ENCODE measurements at places on chromosomes 6 and 20.

DNA sequence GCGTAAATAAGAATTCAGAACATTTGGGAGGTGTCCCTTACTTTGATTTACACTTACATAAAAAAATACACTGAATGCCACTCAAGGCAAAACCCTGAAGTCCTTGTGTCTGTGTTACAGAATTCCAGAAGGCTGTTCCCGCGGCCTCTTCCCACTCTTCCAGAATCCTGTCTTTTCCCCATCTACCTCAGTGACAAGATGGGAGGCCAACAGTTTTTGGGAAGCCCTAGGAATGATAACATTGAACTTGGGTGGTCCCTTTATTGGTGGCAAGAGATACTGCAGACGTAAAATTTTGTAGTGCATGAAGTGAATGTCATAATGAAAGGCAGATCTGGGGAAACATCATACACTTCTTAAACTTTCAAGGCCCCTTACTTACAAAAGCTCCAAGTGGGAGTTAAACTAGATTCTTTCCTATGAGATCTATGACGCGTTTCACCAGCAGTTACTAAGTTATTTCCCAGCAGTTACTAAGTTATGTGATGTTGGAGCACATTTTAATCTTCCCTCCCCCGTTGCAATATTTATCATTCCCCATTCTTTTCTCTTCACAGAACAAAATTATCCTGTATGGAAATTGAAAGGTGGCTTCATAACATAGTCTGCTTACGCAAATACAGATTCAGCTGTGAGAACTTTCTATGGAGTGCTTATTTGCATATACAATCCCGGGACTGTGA is 79.5 kb downstream of the BCAS1 start:
- no peak for DNase-seq

DNA sequence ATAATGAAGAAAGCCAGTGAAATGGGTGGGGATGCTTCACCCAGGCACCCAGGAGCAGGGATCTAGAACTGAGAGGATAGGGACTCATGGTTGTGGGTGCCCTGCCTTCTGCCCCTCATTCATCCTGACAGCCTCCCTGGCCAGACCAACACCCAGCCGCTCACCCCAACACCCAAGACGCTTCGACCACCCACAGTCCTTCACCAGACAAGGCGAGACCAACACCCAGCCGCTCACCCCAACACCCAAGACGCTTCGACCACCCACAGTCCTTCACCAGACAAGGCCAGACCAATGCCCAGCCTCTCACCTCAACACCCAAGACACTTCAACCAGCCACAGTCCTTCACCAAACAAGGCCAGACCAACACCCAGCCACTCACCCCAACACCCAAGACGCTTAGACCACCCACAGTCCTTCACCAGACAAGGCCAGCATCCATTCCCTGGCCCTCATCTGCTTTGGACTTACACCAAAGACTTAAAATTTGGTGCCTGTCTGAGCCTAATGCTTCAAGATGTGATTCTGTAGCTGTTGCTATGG is 131.5 kb downstream of the ANKRD60 start:
- no peak for DNase-seq

GRCh38 chr20:6164421-6165341 is 41.9 kb upstream of the FERMT1 start:
- DNase-seq, result no peak

DNA sequence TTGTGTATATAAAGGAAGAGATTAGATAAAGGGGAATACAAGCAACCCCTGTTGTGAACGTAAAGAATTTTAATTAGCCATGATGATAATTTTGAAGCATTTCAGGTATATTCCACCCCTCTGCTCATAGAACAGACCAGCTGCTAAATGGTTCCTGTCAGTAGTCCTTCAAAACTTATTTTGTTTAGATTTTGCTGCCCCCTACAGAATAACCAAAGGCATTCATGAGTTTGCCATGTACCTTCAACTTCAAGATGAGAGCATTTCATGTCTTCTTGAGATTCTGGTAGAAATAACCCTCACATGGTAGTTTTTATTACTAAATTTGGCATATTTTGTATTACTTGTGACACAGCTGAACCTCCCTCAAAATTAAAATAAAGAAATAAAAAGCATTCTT is 1586.7 kb downstream of the HACE1 start:
- DNase-seq, result no peak

Measured in naive B cell (primary cell).